MCF 10A (cell line): ENCODE measurements at places on chromosomes 1 and 21. TPM values are rescaled to one million over a fixed set of nuclear protein-coding genes. Genes with fewer than 3 reads are reported as not detected.
A peak's percentile ranks its signal among the peaks of the same experiment; 100 is the strongest.

DNA sequence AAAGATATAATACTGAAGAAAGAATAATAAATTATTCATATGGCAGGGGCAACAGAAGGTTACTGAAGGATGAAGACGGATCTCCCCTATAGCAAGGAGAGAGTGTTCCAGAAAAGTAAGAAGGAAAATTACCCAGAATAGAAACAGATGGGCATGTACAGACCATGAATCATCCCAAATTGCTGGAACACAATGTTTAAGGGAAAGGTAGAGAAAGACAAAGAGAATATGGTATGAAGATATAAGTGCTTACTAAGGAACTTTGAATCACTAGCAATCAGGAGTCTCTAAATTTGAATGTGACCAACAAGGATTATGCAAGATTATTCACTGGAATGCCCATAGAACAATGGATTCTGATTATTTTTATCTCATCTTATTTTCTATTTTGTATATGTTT, 375.4 kb downstream of the COL11A1 start:
- DNase-seq, result peak; percentile 27

- no peak for DNase-seq
Observed at GRCh38 chr1:113534130-113534817, 144.0 kb downstream of the MAGI3 start.

- DNase-seq, result peak; percentile 98
Observed at GRCh38 chr1:179091691-179092165, 9.9 kb downstream of the TOR3A start.

GABPB2 gene
- 20.2 and 22.9 TPM in 2 replicates for total RNA-seq

CHI3L2 gene
- total RNA-seq, result 1.4 and 2.1 TPM in 2 replicates

SF3B4 gene
- total RNA-seq, result 79.2 and 99.2 TPM in 2 replicates

CD247 gene
- total RNA-seq, result not detected in 2 replicates

IRF2BP2 gene
- 149 and 217 TPM in 2 replicates for total RNA-seq

SPRR1A gene
- not detected in 2 replicates for total RNA-seq
